ENCODE measurements at places on chromosomes 4 and X.
A peak's percentile ranks its signal among the peaks of the same experiment; 100 is the strongest.

DNA sequence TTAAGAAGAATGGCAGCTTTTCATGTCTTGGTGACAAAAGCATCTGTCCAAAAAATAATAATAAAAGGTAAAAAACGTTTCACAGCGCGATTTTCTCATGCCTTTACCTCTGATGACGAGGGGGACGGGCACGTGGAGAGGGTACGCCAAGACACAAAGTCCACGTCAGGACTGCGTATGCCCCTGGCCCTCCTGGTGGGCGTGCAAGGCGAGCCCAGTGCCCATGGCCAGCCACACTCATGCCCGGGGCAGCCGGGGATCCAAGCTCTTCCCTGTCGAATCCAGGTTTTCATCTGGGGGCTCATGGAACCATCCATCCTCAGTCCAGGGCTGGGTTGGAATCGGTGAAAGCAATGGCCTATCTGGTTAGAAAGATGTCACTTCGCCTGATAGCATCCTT lies 176.6 kb downstream of the AFAP1 start:
- no peak for DNase-seq

GRCh38 chr4:105236202-105236915 lies 89.7 kb downstream of the TET2 start:
- no peak for DNase-seq

DNA sequence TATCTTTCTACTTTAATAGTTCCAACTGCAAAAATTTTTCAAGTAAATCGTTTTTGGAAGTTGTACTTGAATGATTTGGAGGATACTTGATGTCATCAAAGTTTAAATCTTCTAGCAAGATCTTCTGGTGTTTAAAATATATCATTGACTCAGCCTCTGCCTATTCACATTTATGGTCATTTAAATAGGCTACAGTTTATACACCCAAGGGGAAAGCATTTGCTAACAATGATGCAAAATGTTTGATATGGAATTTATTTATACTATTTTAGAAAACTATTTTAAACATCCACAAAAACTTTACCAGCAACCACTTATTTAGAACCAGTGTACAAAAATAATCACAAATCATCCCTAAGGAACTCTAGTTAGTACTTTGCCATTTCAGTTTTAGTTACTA lies 123.3 kb upstream of the STIM2 start:
- DNase-seq, result no peak

- DNase-seq, result peak; percentile 56
Observed at GRCh38 chrX:39814391-39814790, 283.4 kb downstream of the BCOR start.

- DNase-seq, result no peak
Observed at GRCh38 chr4:53016099-53016820, 154.1 kb downstream of the RASL11B start.

DNA sequence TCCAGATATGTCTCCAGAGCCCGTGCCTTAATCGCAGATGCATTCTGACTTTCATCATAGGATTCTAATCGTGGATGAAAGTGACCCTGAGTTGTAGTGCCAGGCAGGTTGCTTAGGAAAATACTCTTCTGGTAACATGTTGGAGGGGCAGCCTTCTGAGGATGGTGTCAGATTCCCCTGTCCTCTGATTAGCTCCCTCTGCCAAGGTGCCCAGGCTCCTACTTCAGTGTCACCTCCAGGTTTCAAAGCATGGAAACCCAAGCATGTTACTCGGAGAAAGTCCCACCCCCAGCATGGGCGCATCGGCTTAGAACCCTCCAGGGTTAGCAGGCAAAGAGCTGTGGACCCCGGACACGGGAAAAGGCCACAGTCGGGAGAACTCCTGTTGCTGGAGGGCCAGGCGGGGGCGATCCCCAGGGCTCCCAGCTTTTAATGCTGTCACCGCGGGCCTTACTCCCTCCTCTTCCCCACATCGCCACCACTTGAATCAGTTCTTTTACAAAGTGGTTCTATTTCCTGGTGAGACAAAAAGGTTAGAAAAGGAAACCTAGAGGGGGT lies 44.5 kb downstream of the TRIM2 start:
- no peak for DNase-seq

- DNase-seq, result no peak
Observed at GRCh38 chr4:156660465-156660864, 311.1 kb downstream of the PDGFC start.

GRCh38 chrX:26146024-26146423 lies 7.9 kb downstream of the MAGEB18 start:
- DNase-seq, result no peak

DNA sequence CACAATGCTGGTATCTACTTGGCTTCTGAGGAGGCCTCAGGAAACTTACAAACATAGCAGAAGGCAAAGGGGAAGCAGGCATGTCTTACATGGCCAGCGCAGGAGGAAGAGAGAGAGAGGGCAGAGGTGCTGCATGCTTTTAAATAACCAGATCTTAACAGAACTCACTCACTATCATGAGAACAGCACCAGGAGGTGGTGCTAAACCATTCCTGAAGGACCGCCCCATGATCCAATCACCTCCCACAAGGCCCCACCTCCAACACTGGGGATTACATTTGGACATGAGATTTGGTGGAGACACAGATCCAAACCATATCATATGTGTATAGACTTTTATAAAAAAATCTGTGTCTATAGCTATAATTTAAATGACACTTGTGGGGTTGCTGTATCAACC lies 48.6 kb upstream of the ERVMER34-1 start:
- no peak for DNase-seq

DNA sequence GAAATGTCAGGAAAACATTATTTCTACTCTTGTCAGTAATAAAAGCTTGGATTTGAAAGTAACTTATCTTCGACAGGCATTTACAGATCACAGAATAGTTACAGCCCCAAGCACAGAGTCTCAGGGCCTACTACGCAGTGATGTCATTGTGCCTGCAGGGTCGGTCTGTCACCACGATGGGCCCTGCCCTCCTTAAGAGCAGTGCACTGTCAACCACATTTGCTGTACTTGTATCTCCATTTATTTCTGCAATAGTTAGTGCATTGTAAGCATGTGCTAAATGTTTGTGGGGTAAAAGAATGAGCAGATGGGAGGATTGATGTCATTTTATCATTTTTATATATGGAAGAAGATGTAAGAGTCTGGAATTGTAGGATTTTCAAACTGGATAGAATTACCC lies 13.6 kb upstream of the CCKAR start:
- DNase-seq, result no peak

- DNase-seq, result no peak
Observed at GRCh38 chr4:19776021-19776459, 475.7 kb upstream of the SLIT2 start.

DNA sequence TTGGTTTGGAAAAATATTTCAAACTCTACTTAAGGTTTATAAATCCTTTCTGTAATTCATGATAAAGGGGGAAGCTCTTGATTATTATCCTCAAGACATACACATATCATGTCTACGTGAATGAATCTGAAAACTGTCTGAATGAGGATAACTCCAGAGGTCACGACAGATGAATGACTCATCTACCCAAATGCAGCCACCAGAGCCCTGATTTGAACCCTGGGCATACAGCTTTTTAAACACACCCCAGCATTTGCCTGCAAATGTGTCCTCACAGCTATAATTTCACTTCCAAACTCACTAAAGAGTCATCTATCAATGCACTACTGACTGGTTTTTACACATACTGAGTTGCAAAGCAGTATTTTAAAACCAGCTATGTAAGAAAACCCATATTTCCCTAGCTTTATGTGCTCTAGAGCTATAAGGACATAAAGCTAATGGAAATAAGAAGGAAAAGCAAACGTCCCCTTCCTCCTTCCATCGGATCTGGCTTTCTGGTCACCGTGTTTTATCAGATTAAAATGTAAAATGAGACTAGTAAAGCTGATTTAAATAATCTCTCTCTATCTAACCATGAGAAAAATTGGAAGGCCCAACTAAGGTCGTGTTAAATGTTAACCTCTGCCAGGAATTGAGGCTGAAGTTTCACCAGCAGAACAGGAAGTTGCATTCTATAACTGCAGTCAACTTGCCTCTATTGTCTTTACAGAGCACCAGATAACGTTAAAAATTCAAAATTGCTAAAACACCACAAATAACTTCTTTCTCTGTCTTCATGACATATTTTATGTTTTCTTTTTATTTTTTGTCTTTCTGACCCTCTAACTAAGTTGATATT lies 63.1 kb upstream of the SPP1 start:
- DNase-seq, result no peak

- DNase-seq, result no peak
Observed at GRCh38 chr4:183183906-183184535, 85.0 kb downstream of the WWC2 start.

DNA sequence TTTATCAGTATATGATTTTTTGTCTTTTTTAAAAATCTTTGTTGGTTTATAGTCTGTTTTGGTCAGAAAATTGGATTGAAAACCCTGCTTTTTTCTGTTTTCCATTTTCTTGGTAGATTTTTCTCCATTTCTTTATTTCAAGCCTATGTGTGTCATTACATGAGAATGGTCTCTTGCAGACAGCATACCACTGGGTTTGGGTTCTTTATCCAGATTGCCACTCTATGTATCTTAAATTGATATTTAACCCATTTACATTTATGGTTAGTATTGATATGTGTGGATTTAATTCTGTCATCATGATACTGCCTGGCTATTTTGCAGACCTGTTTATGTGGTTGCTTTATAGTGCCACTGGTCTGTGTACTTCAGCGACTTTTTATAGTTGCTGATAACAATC lies 239.9 kb upstream of the NDST4 start:
- no peak for DNase-seq

DNA sequence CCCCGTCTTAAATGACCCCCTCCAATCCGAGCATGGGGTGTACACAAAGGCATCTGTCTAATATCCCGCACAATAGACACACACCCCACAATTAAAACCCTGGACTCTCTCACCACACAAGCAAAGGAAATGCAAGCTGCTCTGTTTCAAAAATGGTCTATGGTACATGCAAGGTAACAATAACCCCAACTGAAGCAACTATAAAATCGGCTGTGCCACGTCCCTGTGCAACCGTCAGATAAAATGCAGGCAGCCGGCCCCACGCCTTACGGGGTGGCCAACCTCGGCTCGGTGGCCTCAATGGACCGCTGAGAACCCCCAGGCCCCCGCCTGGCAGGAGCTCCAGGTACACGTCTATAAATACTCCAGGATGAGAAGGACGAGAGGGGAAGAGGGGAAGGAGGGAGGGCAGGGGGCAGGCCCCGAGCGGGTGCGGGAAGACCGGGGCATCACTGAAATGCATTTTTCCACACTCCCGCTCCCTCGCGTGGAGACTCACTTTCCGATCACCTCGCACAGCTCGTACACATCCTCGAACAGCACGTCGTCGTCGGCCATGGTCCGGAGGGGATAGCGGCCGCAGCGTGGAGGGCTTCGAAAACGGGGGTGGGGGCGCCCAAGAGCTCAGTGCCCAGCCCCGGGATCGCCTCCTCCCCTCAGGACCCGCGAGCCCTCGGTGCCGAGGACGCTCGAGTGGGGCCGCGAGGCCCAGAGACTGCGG lies 763 bp downstream of the CASK start:
- DNase-seq, result no peak

DNA sequence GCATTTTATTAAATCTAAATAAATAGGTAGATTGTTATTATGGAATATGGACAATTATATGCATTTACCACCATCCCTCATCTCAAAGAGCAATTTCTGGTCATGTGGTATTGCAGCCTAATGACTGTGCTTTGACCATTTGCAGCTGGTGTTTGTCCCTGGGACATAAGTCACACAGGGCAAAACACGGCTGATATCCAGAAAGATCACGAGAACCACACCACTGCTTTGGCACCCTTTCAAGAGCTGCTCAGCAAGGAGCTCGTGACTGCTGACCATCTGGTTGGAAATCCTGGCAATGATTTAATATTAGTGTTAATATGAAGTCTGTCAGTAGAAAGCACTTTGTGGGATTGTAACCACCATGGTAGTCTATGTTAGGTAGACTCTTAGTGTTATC lies 545.0 kb downstream of the GBA3 start:
- no peak for DNase-seq

DNA sequence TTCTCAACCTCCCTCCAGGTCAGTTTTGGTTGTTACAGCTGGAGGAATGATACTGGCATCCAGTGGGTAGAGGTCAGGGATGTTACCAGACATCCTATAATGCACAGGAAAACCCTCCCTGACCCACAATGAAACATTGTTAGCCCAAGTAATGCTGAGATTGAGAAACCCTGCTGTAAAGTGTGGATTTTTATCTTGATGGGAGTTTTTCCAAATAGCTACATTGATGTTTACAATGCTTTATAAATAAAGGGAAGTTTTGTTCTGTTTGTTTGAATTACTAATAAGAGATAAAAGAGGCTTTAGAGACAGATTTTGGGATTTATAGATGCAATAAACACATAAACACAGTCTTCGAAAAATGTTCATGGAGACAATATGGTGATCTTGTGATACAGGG lies 194.0 kb upstream of the NUDT6 start:
- no peak for DNase-seq

DNA sequence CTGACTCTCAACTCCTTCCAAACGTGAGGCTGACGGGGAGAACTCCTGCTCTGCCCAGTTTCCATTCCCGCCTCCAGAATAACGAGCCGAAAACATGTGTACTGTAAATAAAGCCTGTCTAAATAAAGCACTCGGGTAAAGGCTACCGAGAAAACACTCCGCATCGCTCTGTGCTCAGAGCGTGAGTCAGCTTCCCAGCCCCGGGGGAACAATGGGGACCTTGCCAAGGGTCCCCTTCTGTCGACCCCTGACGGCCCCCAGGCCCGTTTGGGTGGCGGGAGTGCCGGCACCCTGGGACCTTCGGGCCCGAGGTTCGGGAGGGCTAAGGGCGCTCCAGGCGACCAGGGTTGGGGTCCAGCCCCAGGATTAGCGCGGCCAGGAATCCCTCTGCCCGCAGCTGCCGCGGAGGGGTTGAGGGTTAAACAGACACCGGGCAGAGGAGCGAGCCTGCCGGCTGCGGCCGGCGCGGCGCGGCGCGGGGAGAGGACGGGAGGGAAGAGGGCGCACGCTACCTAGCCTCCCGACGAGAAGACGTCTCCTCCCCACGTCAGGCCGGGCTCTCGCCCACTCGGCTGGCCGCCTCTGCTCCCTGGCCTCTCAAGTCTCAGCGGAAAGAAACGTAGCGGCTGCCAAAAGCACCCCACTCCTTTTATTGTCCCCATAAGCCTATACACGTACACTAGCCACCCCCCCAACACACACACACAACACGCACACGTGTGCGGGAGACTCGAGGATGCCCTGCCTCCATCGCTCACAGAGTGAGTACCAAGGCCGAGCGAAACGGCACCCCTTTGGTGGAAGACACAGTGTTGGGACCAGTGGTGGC lies 85.5 kb downstream of the BCOR start:
- peak; percentile 41 for DNase-seq

DNA sequence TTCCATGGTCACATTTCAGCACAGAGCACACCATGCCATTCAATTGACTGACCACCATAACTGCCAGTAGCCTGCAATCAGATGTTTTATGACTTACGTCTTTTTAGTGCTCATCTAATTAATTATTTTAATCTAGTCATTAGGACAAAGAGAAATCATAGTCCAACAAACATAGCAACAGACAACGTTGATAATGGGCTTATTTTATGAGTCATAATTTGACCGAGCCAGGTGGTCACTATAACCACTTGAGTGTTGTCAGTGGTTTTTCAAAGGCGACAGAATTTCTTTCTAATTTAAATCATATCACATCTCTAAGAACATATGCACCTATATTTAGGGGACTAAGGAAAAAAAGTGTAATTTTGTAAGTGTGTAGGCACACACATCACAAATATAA lies 1.9 kb downstream of the SEC24D start:
- no peak for DNase-seq

Data from hematopoietic multipotent progenitor cell (in vitro differentiated cells).